ENCODE measurements at places on chromosomes 3 and 15. TPM values are rescaled to one million over a fixed set of nuclear protein-coding genes. Genes with fewer than 3 reads are reported as not detected.

The KLHL40 gene
- not detected for total RNA-seq

The DNAH12 gene
- total RNA-seq, result under 0.01 TPM

The KLF15 gene
- total RNA-seq, result 3.4 TPM

The MUSTN1 gene
- total RNA-seq, result not detected

The FOXB1 gene
- not detected for total RNA-seq

The ECE2 gene
- total RNA-seq, result not detected

The RTP4 gene
- under 0.01 TPM for total RNA-seq

The AMIGO3 gene
- total RNA-seq, result not detected

Measured in nasal cavity respiratory epithelium epithelial cell of viscerocranial mucosa (primary cell).